Immature natural killer cell (primary cell): ENCODE measurements at places on chromosomes 4 and X.

DNA sequence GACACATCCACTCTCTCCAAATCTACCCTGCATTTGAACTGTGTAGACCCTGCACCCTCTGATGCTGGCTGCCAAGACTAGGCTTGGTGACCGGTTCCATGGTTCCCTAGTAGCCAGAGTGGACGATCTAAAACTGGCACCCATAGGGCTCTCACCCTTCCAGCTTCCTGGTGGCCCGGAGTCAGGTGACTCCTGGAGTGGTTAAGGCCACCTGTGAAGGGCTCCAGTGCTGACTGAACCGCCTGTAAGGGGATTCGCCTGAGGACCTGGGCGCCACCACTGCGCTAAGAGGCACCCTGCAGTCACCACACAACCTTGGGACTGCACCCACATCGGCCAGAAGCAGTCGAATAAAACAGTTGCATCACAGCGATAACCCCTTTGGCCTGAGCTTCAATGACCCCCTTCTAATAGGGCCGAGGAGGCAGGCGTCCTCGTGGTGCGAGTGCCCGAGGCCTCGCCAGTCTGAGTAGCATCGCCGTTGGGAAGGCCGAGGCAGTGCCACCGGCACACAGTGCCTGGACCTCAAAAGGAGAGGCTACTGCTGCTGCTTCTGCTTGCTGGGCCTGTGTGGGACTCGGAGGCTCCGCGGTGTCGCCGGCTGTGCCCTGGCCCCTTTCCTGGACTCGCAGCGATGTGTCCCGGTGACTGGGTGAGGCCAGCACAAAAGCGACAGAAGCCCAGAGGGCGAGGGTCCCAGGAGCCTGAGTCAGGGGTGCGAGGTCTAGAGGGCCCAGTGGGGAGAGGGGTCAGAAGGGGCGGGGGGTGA lies 6.5 kb downstream of the HMX1 start:
- DNase-seq, result no peak

DNA sequence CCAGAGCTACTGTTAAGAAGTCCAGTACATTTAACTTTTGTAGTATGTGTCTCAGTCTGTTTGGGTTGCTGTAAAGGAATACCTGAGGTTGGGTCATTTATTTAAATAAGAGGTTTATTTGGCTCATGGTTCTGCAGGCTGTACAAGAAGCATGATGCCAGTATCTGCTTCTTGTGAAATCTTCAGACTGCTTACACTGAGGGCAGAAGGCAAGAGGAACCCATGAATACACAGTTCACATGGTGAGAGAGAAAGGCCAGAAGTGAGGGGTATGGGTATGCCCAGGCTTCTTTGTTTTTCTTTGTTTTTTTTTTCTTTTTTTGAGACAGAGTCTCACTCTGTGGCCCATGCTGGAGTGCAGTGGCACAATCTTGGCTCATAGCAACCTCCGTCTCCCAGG lies 6.0 kb upstream of the CISD2 start:
- DNase-seq, result no peak

- peak; percentile 22 for DNase-seq
Measured at GRCh38 chr4:121192480-121192879, 28.4 kb upstream of the TNIP3 start.

- DNase-seq, result no peak
Measured at GRCh38 chr4:86218746-86219473, 140.9 kb downstream of the MAPK10 start.

DNA sequence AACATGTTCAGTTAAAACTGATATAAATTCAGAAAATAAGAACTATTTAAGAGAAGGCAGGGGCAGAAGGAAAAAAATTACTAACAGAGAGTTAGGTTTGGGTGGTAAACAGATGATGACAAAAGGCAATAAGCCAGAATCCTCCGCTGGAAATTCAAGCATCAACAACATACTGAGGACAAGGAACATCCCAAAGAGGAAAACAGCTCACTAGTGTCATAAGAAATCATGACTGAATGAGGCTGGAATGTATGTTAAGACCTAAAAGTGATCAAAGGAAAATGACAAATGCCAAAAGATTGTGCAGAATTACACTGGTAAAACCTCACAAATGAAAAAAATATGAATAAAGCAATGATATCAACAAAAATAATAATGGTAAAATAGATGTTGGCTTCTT lies 88.4 kb downstream of the WDFY3 start:
- DNase-seq, result no peak
